WERI-Rb-1 (cell line): ENCODE measurements at places on chromosomes 5 and 9.

DNA sequence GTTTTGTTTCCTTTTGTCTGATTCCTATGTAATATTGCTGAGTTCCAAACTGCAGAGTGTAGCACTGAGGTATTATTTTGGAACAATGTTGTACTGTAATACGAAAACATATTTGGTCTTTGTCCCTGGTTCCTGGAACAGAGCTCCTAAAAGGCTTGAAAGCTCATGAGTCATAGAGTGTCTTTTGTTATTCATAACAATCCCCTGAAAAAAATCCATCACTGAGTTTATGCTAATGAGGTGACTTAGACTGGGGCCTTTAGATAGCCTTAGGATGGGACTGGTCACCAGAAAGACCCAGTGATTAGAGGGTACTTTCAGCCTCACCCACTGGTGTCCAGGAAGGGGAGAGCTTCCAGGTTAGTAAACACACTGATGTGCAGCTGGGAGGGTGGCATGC lies 132.7 kb upstream of the POU5F2 start:
- no peak for DNase-seq

DNA sequence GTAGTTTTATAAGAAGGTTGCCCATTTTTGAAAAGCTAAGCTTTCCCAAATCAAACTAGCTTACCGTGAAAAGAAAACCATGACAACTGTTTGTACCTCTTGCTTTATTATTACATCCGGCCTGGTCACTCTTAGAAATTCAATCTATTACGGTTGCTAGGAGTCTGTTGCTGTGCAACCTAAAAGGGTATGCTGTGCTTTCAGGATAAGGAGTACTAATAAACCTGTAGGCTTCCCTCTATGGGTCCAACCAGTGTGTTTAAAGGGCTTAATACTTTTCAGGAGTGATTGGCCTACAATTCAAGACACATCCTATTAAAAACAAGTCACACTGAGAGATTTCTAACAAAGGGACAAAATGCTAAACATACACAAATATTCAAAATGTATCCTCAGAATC lies 27.1 kb downstream of the RFX3 start:
- no peak for DNase-seq

GRCh38 chr5:73946919-73947602 lies 321.1 kb downstream of the ARHGEF28 start:
- DNase-seq, result no peak

DNA sequence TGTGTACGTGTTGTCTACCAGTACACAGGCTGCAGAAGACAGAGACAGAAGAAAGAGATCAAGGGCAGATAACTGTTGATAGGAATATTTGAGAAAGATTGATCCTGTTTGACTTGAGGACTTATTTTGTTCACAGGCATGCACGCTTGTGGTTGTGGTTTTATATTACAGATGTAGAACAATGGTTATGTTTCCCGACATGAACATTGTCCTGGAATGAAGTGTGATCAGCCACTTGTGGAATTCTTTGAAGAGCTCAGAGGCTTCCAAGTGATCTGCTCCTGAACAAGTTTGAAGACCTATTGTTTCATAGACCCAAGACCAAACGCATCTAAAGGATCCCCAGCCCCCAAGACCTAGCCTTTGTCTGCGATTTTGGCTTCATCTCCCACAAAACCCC lies 13.7 kb downstream of the TEX53 start:
- DNase-seq, result no peak

- DNase-seq, result no peak
Measured at GRCh38 chr5:134069553-134069952, 44.9 kb upstream of the TCF7 start.

DNA sequence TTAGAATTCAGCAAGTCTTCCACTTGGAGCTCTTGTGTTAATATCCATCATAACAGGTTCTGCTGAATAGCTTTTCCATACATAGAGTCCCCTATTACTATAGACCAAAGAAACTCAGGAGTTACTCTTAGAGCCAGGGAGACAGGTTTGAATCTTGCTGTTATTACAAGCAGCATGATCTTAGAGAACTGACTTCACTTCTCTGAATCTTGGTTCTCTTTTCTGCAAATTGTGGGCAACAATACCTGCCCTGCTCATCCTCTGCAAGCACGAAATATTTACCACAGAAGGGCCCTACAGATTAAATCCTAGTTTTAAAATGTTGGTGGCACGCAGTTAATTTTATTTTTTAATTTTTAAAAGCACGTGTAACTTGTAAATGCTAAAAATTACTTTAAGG lies 111.7 kb downstream of the TLR4 start:
- DNase-seq, result no peak

DNA sequence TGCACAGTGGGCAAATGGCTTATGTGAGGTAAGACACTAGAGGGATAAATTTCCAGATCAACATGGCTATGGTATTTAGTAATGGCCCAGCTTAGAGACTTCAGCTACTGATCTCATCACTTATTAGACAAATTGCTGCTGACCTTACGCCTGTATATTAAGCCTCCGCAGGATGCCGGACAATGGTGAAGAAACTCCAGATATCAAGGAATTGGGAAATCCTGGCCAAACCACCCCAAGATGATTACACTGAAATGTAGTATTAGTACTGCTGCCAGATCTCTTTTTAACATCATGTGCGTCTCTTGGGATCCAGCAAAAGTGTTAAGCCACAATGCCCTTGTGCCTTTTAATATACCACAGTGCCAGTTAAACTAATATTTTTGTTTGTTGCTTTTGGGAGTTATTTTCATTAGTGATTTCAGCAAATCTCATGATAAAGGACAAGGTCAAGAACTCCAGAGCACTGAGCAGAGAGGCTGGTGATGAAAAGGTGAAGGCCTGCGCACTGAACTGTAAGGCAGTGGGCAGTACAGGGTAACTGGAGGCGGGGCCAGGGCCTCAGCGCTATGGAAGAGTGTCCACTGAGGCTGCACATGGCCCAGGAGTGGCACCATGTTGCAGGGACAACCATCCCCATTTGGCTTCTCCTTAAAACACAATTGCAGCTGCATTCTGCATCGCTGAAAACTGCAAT lies 32.5 kb downstream of the TSTD2 start:
- DNase-seq, result no peak
